ENCODE measurements at places on chromosomes 3 and 15. TPM values are rescaled to one million over a fixed set of nuclear protein-coding genes. Genes with fewer than 3 reads are reported as not detected.

Gene HTR3E
- not detected for total RNA-seq

Gene SRP14
- 272 TPM for total RNA-seq

Gene GHSR
- total RNA-seq, result not detected

Gene GOLGA8H
- 2.6 TPM for total RNA-seq

Gene BCHE
- 1.1 TPM for total RNA-seq

Gene A4GNT
- total RNA-seq, result not detected

Gene POPDC2
- total RNA-seq, result 0.22 TPM

Gene RAD54L2
- 3.9 TPM for total RNA-seq

Gene COL6A6
- total RNA-seq, result not detected

Gene ADAMTS9
- total RNA-seq, result 0.49 TPM

Gene LRTM1
- total RNA-seq, result not detected

Gene IDH3A
- total RNA-seq, result 74.1 TPM

Gene NMNAT3
- 1.7 TPM for total RNA-seq

Gene SMAD6
- total RNA-seq, result 26.9 TPM

Gene P2RY12
- total RNA-seq, result not detected

Gene CILP
- total RNA-seq, result 0.24 TPM

Gene GP9
- not detected for total RNA-seq

Gene RAB5A
- 50.1 TPM for total RNA-seq

Gene TMED3
- 196 TPM for total RNA-seq

Gene LRRIQ4
- not detected for total RNA-seq

Gene CALML4
- 11.1 TPM for total RNA-seq

Gene C3orf49
- total RNA-seq, result not detected

Gene DISP2
- total RNA-seq, result 1.0 TPM

Gene SLC9C1
- total RNA-seq, result not detected

Gene LRRC49
- total RNA-seq, result 5.5 TPM

Gene TOPBP1
- 21.5 TPM for total RNA-seq

Gene LIPC
- total RNA-seq, result 0.09 TPM

Gene GOLGA6L7
- total RNA-seq, result not detected

Gene ARGFX
- total RNA-seq, result not detected

Gene CP
- total RNA-seq, result 4.5 TPM

Gene PLA2G4E
- total RNA-seq, result not detected

Gene IL20RB
- total RNA-seq, result 0.77 TPM

Gene INAFM2
- total RNA-seq, result 6.8 TPM
